ENCODE measurements at places on chromosomes 2 and 18.
A peak's percentile ranks its signal among the peaks of the same experiment; 100 is the strongest.

- no peak for DNase-seq
These were observed 8.9 kb upstream of the ASB18 start for GRCh38 chr2:236273126-236273525.

DNA sequence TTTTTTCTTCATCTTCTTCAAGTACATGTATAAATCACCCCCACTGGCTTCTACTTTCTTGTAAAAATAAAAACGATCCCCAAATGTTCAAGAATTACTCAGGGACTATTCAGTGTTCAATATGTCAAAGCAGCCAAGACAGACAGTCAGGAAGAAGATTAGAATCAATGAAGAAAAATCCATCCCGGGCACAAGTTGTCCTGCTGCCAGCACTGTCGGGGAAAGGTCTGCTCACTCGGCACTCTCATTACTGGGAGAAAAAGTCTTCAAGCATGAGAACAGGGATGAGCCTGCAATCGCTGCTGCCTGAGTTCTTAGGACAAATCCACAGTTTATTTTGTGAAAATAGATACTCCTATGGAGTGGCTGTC is 482.8 kb upstream of the KLHL29 start:
- DNase-seq, result no peak

GRCh38 chr2:39188960-39189494 is 54.7 kb downstream of the CDKL4 start:
- DNase-seq, result no peak

DNA sequence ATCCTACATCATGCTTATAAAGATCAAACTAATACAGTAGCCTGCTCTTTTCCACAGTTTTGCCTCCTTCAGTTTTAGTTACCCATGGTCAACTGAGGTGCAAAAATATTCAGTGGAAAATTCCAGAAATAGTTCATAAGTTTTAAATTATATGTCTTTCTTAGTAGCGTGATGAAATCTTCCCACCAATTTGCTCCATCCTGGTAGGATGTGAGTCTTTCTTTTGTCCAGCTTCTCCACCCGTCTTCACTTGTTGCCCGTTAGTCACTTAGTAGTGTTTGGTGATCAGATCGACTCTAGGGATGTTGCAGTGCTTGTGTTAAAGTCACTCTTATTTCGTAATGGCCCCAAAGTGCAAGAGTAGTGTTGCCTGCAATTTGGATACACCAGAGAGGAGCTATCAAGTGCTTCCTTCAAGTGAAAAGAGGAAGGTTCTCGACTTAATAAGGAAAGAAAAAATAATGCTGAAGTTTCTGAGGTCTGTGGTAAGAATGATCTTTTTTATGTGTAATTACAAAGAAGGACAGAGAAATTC is 57.0 kb downstream of the CEP192 start:
- no peak for DNase-seq

DNA sequence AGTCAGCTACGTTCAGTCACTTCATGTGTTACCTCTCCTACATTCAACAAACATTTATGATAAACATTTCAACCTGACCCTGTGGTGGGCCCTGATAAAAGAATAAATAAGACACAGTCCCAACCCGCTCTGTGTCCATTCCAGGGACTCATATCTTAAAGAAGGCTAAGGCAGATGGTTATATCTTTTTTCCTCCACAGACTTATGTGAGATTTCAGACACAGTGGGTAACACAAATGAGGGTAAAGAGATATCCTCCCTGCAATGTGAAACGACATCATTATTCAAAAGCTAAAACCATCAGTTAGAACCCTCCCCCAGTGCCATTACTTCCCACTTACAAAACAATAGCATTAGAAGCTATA is 11.1 kb upstream of the HNRNPLL start:
- DNase-seq, result no peak

- peak; percentile 18 for DNase-seq
These were observed 1898.8 kb upstream of the PIK3C3 start for GRCh38 chr18:40056079-40056692.

DNA sequence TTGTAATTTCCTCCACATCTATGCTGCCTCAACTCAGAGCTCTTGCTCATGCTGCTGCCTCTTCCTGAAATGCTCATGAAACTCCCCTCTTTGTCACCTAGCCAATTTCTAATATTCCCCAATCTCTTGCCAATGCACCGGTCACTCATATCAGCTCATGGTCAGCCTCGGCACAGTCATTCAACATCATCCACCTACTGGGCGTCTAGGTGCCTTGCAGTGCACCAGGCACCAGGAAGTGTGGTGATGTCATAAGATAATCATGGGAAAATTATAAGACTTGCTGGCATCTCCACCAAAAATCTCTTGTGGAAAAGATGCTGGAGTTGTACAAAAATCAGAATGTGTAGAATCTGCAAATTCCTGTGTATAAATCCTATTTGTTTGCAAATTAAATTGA is 52.6 kb upstream of the RAB27B start:
- no peak for DNase-seq

GRCh38 chr2:54114936-54115283 is 505 bp upstream of the ACYP2 start:
- no peak for DNase-seq

DNA sequence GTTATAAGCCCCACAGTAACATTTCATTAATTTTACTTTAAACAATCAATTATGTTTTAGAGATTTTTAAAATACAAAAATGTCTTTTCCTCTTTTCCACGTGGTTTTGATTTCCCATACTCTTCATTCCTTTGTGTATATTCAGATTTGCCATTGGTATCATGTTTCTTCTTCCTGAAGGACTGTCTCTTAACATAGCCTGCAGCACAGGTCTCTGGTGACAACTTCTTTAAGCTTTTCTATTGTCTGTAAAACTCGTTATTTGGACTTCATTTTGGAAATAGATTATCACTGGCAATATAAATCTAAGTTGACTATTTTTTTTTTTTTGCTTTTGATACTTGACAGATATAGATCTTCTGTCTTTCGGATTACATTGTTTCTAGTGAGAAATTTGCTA is 115.2 kb upstream of the KLHL29 start:
- no peak for DNase-seq

- DNase-seq, result no peak
These were observed 6.0 kb upstream of the SLC35F6 start for GRCh38 chr2:26757873-26758789.

- no peak for DNase-seq
These were observed 39.1 kb upstream of the ALPP start for GRCh38 chr2:232339121-232340081.

DNA sequence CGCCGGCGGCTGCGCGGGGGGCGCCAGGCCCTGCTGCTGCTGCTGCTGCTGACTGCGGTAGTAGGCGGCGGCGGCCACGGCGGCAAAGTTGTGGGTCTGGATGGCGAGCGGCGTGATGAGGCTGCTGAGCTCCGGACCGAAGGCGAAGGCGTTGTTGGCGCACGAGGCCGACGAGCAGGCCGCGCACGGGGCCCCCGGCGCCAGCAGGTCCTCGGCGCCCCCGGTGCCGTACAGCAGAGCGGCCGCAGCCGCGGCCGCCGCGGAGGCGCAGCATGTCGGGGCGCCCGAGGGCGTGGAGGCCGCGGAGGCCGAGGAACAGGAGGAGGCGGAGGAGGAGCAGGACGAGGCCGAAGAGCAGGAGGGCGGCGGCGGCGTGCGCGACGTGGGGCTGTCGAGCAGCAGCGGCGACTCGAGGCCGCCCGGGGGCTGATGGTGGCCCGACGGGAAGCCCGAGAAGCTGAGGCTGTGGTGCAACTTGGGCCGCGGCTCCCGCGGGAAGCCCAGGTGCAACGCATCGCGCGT is 1.8 kb downstream of the ZFP36L2 start:
- peak; percentile 49 for DNase-seq

GRCh38 chr2:177392373-177393202 is at the start of gene AGPS:
TSS of gene AGPS (plus strand) at chr2:177392773. CDS start at chr2:177392790, 17 bp downstream.
- DNase-seq, result peak; percentile 83

- no peak for DNase-seq
These were observed 169.2 kb upstream of the NCK2 start for GRCh38 chr2:105575499-105576025.

DNA sequence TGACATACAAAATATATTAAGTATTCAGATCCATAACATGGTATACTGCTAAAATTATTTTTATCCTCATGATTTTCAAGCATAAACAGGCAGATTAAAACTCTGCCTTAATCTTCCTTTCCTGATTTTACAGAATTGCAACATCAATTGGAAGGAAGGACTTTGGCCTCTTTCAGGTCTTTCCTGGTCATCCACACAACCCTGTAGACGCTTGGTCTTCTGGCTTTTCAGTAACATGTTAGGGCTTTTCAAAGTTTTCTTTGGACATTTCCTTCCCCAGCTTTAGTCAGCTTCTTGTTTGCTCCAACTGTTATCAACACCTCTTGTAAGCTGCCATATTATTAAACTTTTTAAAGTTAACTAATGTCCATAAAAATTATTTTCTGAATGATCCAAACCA is 1364.9 kb upstream of the NRXN1 start:
- no peak for DNase-seq

- DNase-seq, result no peak
These were observed 79.1 kb upstream of the ETAA1 start for GRCh38 chr2:67318031-67318430.

DNA sequence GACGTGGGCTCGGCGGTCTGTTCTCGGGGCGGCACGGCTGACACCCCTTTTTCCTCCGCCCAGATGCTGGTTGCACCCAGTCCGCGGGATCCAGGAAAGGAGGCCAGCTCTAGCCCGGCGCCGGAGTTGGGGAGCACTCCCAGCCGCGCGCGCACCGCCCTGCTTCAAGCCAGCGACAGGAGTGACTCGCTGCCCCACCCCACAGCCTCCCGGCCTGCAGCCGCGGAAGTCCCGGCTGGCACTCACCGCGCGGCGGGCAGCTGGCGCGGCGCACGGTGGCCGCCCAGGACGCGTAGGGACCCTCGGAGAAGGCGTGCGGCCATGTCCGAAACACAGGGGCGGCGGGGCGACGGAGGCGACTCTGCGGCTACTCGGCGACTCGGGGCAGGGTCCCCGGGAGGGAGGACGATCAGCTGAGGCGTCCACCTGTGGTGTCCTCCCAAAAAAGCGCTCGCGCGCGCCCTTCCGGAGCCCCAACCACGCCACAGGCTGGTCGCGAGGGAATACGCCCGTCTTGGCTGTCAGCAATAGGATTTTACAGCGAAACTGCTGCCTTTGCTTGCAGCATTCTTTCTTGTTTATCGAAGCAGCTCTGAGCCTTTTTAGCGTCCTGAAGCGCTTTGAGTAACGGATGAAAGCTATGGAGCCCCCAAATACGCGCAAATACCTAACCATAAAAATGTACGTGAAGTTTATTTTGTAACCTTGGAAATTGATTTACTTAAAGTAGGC is at the start of gene ACADL:
ACADL (minus strand) TSS at position 507 of the 732 bp plus-strand sequence; CDS start at position 323, 184 bp downstream.
- peak; percentile 70 for DNase-seq

DNA sequence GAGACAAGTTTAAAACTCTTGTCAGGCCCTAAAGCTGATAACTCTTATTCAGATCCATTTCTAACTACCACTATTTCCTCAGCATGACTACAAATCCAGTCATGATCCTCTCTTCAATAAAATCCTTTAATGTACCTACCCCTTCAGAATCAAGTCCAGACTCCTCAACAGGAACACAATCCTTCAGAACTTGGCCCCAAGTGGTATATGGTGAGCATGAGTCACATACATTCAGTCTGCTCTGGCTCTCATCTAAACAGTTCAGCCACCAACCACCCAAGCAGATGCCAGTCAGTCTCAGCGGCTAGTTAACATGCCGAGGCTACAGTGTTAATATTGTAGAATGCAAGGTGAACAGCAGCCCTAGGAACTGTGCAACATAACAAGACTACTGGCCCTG is 9.7 kb downstream of the LMAN2L start:
- DNase-seq, result no peak

GRCh38 chr2:9201185-9201891 is 5.3 kb upstream of the ASAP2 start:
- DNase-seq, result no peak

- no peak for DNase-seq
These were observed 7.2 kb upstream of the CTDSP1 start for GRCh38 chr2:218392459-218392858.

DNA sequence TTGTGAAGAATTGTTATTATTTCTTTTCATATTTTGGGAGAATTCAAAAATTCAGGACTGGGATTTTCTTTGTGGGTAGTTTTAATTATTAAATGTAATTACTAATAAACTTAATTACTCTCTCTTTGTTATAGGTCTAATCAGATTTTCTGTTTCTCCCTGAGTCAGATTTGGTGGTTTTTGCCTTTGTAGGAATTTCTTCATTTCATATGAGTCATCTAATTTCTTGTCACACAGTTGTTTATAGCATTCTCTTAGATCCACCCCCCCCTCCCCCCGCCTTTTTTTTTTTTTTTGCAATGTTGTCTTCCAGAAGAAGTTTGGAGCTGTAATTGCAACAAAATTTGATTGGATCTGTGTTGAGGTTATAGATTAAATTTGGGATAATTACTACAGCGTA is 26.0 kb upstream of the GALR1 start:
- DNase-seq, result no peak

DNA sequence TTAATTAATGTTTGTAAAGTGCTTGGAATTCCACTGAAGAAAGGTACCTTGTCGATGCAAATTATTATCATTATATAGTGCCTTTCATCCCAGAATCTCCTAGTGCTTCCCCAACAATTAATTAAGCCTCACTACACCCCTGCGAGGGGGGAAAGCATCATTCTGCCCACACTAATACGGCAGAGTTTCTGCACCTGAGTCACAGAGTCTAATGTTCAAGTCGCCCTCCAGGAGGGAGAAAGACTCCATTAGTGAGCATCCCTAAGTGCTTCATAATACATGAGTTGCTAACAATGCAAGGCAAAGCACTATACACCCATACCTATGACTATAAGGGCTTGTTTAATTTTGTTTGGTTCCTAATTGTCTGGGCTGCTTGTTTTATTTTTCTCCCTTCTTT is 25.4 kb upstream of the NRP2 start:
- no peak for DNase-seq

- DNase-seq, result no peak
These were observed at the start of gene CIB4 for GRCh38 chr2:26640781-26641564. TSS of gene CIB4 (minus strand) at chr2:26641366. CDS start at chr2:26641314, 52 bp downstream.

GRCh38 chr2:28643911-28644334 is 107.7 kb upstream of the PPP1CB start:
- DNase-seq, result no peak

DNA sequence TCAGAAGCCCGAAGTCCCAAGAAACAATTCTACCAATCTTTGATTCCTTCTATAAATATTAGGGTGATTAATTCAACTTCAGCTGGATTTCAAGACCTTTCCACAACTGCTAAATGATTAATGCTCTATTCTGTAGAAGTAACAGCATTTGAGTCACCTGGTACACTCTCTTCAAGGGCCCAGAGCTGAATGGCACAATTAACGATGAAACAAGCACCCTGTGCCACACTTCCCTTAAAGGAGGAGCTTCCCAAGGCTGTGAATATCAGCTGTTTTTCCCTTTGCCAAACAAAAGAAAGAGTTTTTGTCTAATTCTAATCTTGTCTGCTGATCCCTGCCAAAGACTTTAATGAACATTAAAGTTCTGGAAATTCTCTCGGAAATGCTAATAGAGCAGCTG is 56.0 kb downstream of the BOD1L2 start:
- DNase-seq, result no peak
